Spleen (tissue), 13 donors: ENCODE measurements at places on chromosomes 11 and 22.

GRCh38 chr11:131910523-131911387 is 540.3 kb downstream of the NTM start:
- peaks cover 11% of the 10 kb centered on the region for H3K4me1 ChIP-seq
- H3K36me3 ChIP-seq: no peaks in the 10 kb centered on the region
- no peak overlapping the region for H3K27ac ChIP-seq
- peak; percentile 59 for DNase-seq

DNA sequence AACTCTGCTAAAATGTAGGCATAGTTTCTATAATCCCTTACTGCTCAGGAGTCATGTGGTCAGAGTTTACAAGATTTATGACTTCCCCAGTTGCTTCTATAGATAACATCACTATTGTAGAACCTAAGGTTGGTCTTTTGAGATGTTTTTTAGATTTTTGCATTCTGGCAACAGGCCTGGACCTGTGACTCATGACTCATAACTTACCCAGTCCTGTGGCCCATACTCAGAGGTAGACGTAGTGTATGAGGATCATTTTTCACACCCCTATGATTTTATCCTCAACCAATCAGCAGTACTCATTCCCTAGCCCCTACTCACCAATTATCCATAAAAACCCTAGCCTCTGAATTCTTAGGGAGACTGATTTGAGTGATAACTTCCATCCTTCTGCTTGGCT is 384.4 kb upstream of the DDI1 start:
- H3K27ac ChIP-seq: no peak overlapping the region
- no peak for DNase-seq
- no peak overlapping the region for H3K4me3 ChIP-seq
- no peaks in the 10 kb centered on the region for H3K27me3 ChIP-seq
- H3K4me1 ChIP-seq: peaks cover 4% of the 10 kb centered on the region

DNA sequence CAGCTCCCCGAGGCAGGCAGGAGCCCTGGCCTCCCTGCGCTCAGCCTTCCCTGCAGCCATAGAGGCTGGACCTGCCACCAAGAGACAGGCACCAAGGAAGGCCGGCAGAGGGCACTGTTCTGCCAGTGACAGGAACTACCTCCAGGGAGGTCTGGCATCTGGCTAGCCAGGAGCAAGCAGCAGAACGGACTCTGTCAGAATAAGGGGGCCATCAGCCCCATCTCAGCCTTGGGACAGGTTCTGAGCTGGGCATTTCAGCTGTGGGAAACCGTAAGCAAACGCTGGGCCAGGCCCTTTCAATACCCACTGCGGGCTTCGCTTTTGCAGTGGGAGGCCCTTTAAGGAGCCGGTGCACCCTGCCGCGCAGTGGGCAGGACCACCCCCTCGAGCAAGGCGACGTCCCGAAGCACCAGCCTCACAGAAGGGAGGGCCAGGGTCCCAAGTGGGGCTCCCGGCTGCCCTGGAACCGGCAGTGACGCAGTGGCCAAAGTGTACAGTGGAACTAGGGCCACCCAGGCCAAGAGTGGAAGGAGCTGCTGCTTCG is 18.2 kb downstream of the IFT27 start:
- peak; percentile 94 for DNase-seq
- peaks cover 38% of the 10 kb centered on the region for H3K27me3 ChIP-seq
- H3K4me3 ChIP-seq: no peak overlapping the region
- no peak overlapping the region for H3K27ac ChIP-seq
- peaks cover 21% of the 10 kb centered on the region for H3K4me1 ChIP-seq

GRCh38 chr11:123590296-123590912 is 64.0 kb downstream of the SCN3B start:
- H3K4me3 ChIP-seq: no peak overlapping the region
- no peaks in the 10 kb centered on the region for H3K4me1 ChIP-seq
- H3K27ac ChIP-seq: no peak overlapping the region
- no peak for DNase-seq
- no peaks in the 10 kb centered on the region for H3K36me3 ChIP-seq

DNA sequence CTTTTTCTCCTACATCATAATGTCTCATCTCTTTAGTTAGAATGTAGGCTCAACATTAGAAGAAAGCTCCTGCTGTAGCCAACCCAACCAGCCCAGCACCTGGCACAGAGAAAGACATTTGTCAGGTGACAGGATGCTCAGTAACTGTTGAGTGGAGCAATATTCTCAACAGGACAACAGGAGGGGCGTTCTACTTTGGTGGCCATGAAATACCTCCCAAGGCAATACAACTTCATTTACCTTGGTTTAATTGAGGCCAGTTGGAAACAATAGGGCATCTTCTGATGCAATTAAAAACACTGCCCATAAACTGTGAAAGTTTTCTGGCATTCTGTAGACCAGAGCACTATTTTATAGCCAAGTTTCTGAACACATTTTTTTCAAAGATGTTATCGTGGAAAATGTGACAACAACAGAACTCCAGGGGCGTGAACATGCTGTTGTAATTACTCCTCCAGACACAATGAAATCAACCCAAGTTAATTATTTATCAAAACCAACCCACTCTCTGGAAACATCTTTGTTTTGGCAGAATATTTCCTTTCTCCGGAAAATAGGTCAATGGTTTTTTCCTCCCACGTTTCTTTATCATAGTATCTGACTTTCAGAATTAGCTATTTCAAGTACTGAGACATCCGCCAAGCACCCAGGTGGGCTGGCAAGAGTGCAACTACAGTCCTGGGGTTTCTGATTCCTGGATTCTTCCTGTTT is 538.1 kb downstream of the SOX6 start:
- no peak for DNase-seq
- peaks cover 25% of the 10 kb centered on the region for H3K4me1 ChIP-seq
- no peak overlapping the region for H3K27ac ChIP-seq
- H3K36me3 ChIP-seq: no peaks in the 10 kb centered on the region

GRCh38 chr11:69708736-69709401 is 5.0 kb upstream of the FGF19 start:
- no peak for DNase-seq
- peaks cover 5% of the 10 kb centered on the region for H3K27me3 ChIP-seq
- H3K4me1 ChIP-seq: peaks cover 32% of the 10 kb centered on the region

DNA sequence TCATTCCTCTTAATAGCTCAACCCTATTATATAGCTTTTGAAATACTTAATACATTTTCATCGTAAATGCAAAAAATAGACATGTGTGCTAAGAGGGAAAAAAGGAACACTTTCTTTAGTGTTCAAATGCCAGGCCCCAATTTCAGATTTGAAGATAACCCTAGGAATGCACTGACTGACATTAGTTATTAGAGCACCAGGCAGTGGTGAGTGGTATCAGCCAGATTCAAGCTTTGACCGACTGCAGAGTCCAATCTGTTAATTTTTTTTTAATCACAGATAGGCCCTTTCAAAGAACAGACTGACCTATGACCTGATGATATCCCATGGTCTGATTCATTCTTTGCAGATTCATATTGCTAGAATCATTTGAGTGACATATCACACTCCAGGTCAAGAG is 874.2 kb upstream of the CHORDC1 start:
- no peaks in the 10 kb centered on the region for H3K4me1 ChIP-seq
- no peak overlapping the region for H3K27ac ChIP-seq
- no peaks in the 10 kb centered on the region for H3K27me3 ChIP-seq
- H3K36me3 ChIP-seq: no peaks in the 10 kb centered on the region

DNA sequence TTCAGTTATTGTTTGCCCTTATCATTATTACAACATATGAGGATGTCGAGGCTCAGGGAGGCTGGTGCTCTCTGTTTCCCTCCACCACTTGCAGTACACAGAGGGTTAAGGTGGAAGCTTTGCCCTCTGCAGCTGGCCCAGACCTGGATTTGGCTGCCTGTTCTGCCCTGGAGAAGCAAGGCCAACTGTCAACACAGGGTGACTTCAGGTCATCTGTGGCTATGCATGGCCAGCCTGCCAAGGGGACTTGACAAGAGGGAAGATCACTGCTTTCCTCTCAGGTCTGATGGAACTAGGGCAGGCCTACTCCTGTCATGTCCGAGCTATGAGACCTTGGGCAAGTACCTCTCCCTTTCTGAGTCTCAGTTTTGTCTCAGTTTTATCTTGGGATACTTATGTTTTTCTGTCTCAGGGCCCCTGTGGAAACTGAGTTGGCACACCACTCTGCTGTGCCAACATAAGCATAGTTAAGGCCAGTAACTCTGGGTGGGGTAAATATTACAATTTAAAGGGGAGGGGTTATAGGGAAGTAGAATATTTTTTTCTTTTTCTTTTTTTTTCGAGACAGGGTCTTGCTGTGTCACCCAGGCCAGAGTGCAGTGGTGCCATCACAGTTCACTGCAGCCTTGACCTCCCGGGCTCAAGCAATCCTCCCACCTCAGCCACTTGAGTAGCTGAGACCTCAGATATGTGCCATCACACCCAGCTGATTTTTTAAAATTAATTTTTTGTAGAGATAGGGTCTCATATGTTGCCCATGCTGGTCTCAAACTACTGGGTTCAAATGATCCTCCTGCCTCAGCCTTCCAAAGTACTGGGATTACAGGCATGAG is 2.4 kb upstream of the THRSP start:
- no peak overlapping the region for H3K27ac ChIP-seq
- H3K36me3 ChIP-seq: no peaks in the 10 kb centered on the region
- no peak for DNase-seq
- no peaks in the 10 kb centered on the region for H3K4me1 ChIP-seq

DNA sequence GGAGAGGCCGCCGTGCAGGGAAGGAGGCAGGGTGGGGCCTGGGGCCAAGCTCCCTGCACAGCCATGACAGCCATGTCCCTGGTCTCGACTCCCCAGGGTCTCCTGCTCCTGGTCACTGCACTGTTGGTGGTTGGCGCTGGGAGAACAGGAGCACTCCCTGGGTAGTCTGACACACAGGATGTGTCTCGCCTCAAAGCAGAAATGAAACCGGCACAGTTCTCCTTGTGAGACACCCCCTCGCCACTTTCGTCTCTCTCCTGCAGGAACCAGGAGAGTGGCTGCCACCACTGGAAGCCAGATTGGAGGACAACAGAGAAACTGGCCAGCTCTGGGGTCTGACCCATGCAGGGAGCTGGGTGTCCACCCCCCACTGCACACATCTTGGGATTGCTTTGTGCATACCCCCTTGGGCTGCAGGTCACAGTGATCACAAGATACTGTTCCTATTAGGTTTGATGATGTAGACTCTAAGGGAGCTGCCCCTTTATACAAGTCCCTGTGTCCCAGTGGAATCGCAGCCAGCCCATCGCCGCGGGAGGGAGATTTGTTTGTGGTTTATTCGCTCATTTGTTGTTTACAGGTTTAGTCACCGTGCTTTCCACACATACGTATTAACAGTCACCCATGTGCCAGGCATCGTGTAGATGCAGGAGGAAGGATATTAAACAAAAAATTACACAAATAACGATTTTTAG is 27.0 kb upstream of the YWHAH start:
- no peaks in the 10 kb centered on the region for H3K36me3 ChIP-seq
- no peaks in the 10 kb centered on the region for H3K27me3 ChIP-seq
- H3K4me3 ChIP-seq: peak overlapping the region; percentile 41
- H3K27ac ChIP-seq: peak overlapping the region; percentile 3
- DNase-seq: no peak

- no peak overlapping the region for H3K4me3 ChIP-seq
- H3K27me3 ChIP-seq: no peaks in the 10 kb centered on the region
- H3K4me1 ChIP-seq: no peaks in the 10 kb centered on the region
Measured at GRCh38 chr11:31499576-31500178, 9.7 kb downstream of the IMMP1L start.

- H3K27me3 ChIP-seq: no peaks in the 10 kb centered on the region
- H3K4me3 ChIP-seq: no peak overlapping the region
- H3K36me3 ChIP-seq: no peaks in the 10 kb centered on the region
- no peak overlapping the region for H3K27ac ChIP-seq
- no peaks in the 10 kb centered on the region for H3K4me1 ChIP-seq
Measured at GRCh38 chr11:85379066-85379465, 248.1 kb downstream of the DLG2 start.

DNA sequence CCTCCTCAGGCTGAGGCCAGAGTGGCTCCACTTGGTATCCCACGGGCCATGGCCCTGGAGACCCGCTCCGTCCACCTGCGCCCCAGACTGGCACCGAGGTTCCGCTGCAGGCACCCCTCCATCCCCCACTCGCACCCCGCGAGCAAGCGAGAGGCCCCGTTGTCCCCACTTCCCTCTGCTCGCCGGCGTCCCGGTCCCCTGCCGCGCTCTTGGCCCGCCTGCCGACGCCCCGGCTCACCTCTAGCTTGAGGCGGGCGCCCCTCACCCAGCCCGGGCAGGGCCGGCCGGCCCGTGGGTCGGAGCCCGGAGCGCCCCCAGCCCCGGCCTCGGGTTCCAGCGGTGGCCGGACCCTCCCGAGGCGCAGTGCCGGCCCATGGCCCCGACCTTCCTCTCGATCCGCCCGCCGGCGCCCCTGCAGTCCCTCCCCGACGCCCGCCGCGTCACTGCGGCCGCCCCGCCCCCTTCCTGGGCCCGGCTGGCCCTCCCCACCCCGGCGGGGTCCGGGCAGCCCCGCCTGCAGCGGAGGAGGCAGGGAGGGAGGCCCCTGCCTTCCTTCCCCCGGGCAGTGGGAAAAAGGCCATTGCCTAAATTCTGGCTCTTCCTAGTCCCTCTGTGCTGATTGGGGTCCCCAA is at the start of gene PITPNM1:
TSS of gene PITPNM1 (minus strand) at position 414 of the 632 bp plus-strand sequence. CDS start 1,183 bp downstream, outside the sequence.
- no peaks in the 10 kb centered on the region for H3K36me3 ChIP-seq
- DNase-seq: peak; percentile 97
- H3K4me1 ChIP-seq: peaks cover 76% of the 10 kb centered on the region
- H3K4me3 ChIP-seq: peak within 1 kb of the TSS; percentile 89

DNA sequence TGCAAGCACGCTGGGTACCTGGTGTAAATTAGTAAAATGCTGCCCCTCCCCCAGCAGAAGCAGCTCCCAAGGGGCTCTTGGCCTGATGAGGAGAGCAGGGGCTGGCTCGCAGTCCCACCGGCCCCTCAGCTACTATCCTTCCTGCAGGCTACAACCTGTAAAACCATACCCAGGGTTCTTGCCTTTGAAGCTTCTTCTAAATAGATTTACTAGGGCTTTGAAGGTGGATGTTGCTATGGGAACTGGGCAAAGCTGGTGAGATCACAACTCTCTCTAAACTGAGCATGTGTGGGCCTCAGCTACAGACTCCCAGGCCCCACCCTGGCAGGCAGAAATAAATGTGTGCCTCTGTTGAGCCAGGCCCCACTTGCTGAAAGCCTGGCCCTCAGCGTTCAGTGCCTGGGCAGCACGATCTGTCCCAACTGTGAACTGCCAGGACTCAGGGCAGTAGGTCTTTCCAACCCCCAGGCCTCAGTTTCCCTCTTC is 18.5 kb downstream of the CD5 start:
- H3K27ac ChIP-seq: peak overlapping the region; percentile 12
- no peak overlapping the region for H3K4me3 ChIP-seq

GRCh38 chr22:39851606-39852315 is 41.8 kb downstream of the ENTHD1 start:
- no peak overlapping the region for H3K27ac ChIP-seq
- H3K36me3 ChIP-seq: no peaks in the 10 kb centered on the region
- H3K4me3 ChIP-seq: no peak overlapping the region
- H3K27me3 ChIP-seq: no peaks in the 10 kb centered on the region
- DNase-seq: no peak
- peaks cover 23% of the 10 kb centered on the region for H3K4me1 ChIP-seq

- no peak overlapping the region for H3K4me3 ChIP-seq
- no peaks in the 10 kb centered on the region for H3K4me1 ChIP-seq
- H3K36me3 ChIP-seq: no peaks in the 10 kb centered on the region
Measured at GRCh38 chr11:71183878-71184277, 68.5 kb downstream of the SHANK2 start.

GRCh38 chr11:27254744-27255446 is 108.1 kb downstream of the CCDC34 start:
- H3K4me1 ChIP-seq: no peaks in the 10 kb centered on the region
- DNase-seq: no peak
- no peaks in the 10 kb centered on the region for H3K36me3 ChIP-seq
- H3K27me3 ChIP-seq: no peaks in the 10 kb centered on the region
- no peak overlapping the region for H3K4me3 ChIP-seq

- no peak for DNase-seq
- no peaks in the 10 kb centered on the region for H3K27me3 ChIP-seq
- H3K4me1 ChIP-seq: no peaks in the 10 kb centered on the region
- no peaks in the 10 kb centered on the region for H3K36me3 ChIP-seq
Measured at GRCh38 chr11:40161854-40162410, 1297.5 kb downstream of the LRRC4C start.
